Transverse colon (tissue), 4 donors: ENCODE measurements at places on chromosomes 6 and 20.

DNA sequence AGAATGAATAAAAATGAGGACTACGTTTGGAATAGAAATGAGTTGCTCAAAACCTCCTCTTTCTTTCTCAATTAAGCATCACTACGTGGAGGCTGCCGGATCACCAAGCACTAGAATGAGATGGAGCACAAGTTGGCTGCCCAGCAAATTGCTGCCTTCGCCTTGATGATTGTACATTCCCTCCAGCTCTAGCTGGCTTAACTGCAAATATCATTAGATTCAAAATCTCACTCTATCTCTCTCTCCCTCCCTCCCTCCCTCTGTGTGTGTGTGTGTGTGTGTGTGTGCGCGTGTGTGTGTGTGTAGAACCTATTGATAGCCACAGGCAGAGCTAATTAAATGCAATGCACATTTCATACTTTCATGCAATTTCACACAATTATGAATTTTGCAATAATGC, 310.7 kb upstream of the CDH4 start:
- H3K4me1 ChIP-seq = no peaks in the 10 kb centered on the region
- no peak for DNase-seq
- H3K27ac ChIP-seq = no peak overlapping the region
- H3K27me3 ChIP-seq = no peaks in the 10 kb centered on the region
- H3K4me3 ChIP-seq = no peak overlapping the region

- H3K27ac ChIP-seq = no peak overlapping the region
- H3K4me3 ChIP-seq = no peak overlapping the region
- no peak for DNase-seq
- H3K36me3 ChIP-seq = no peaks in the 10 kb centered on the region
- no peaks in the 10 kb centered on the region for H3K4me1 ChIP-seq
Measured at GRCh38 chr6:50821441-50822077, 2.9 kb downstream of the TFAP2B start.

- H3K4me1 ChIP-seq = no peaks in the 10 kb centered on the region
- no peaks in the 10 kb centered on the region for H3K27me3 ChIP-seq
- H3K4me3 ChIP-seq = no peak overlapping the region
- H3K36me3 ChIP-seq = no peaks in the 10 kb centered on the region
- no peak overlapping the region for H3K27ac ChIP-seq
Measured at GRCh38 chr6:20978151-20978614, 443.9 kb downstream of the CDKAL1 start.

DNA sequence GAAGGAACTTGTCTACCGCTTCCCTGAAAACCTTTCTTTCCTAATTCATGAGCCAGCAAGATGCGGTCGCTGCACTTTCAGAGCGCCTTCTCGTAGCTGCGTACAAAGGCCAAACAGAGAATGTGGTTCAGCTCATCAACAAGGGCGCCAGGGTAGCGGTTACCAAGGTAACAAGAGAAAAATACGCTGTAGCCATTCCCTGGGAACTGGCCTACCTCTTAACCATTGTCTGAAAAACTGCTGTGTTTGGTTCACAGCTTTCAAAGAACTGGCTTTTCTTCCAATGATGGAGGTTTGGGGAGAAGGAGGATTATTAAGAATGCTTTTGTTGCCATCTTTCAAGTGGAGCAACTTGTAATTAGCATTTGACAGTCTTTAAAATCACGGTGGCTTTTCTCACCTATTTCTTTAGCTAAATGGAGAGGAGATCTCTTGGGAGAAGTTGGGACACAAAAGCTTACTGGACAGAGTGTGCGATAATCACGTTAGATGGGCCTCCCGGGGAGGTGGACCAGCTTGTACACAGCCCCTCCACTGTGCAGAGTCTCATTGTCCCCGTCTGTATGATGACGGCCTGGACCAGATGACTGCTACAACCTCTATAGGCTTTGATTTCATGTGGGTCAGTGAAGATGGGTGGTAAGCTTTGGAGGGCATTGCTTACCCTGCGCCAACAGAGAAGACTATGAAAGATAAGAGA, 71.5 kb downstream of the LYRM2 start:
- no peak overlapping the region for H3K27ac ChIP-seq
- no peaks in the 10 kb centered on the region for H3K27me3 ChIP-seq
- no peak for DNase-seq
- H3K4me3 ChIP-seq = no peak overlapping the region
- H3K36me3 ChIP-seq = no peaks in the 10 kb centered on the region
